Stimulated activated CD8-positive, alpha-beta memory T cell treated with anti-CD3 and anti-CD28 coated beads, Interleukin-15, amount 100 ng/mL, for 1 hour (primary cell): ENCODE measurements at places on chromosomes 2 and 18.

GRCh38 chr18:5444269-5444668 is 99.5 kb downstream of the EPB41L3 start:
- no peak for DNase-seq

DNA sequence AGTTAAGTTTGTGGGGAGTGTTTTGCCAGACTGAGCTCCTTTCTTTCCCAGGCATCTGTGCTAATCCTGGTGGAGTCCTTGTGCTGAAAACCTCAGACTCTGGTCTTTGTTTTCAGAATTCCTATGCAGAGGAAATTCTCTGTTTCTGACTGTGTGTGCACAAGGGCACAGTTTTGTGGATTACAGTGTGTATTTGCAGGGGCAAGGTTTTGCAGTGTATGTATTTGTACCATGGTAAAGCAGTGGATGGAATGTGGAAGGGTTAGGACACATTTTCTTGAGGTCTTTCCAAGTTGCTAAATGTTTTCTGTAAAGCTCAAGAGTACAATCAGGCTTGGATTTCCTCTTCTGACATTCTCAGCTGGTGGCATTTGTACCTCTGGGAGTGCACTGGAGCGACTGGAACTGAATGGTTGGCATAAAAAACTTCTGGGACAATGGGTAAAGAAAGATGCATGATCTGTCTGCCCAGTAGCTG is 139.5 kb upstream of the RND3 start:
- no peak for DNase-seq

DNA sequence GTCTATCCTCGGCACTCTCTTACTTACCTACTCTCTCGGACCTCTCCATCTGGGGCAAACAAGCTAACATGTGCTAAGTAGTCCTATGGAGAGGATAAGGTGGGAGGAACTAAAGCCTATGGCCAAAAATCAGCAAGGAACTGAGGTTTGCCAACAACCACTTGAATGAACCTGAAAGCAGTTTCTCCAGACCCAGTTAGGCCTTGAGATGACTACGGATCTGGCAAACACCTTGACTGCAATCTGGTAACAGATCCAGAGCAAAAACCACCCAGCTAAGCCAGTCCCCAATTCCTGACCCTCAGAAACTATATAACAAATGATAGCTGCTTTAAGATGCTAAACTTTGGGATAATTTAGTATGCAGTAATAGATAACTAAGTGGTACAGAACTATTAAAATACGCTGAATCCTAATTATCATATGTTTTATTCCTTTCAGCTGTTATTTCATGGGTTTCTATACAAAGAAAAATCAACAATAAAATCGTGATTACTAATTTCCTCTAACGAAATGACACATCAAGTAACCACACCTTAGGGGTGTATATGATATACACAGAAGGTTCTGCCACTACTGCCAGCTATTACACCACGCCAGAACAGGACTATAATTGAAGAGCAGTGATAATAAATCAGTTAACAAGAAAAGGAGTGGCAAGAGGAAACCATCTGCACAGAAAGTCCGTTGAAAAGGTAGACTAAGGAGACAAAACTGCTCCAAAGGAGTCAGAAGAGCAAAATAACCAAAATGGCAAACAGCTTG is 3.2 kb downstream of the FARSB start:
- no peak for DNase-seq

- no peak for DNase-seq
Measured at GRCh38 chr2:171995586-171995985, 4.2 kb upstream of the METAP1D start.
